GM12892 (cell line): ENCODE measurements at places on chromosomes 13 and 19.

- no peak for DNase-seq
These were observed 21.5 kb downstream of the URI1 start for GRCh38 chr19:29963576-29963975.

DNA sequence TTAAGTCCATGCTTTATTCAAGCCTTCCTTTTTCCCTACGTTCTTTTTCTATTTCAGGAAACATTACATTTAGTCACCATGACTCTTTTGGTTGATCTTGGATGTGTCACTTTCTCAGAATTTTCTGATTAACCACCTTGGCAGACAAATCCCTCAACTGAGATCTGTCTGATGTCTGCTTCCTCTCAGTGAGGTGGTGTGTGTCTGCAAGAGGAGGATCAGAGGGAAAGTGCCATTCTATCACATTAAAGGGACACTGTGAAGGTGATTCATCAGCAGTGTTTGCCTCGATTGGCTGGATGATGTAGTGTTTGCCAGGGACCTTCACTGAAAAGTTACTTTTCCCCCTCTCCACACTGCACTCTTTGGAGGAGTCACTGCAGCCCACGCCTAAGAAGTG, 3.0 kb upstream of the CCNP start:
- DNase-seq, result no peak

GRCh38 chr19:7211191-7211951, 82.8 kb downstream of the INSR start:
- no peak for DNase-seq

DNA sequence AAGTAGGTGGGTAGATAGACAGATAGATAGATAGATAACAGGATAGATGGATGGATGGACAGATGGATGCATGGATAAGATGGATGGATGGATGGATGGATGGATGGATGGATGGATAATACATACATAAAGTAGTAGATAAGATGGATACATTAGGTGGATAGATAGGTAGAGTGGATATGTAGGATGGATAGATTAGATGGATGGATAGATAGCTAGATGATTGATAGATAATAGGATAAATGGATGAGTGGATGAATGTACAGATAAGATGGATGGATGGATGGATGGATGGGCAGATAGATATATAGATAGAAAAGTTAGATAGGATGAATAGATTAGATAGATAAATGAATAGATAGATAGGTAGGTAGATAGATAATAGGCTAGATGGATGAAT, 2.1 kb downstream of the CYP4F3 start:
- no peak for DNase-seq

DNA sequence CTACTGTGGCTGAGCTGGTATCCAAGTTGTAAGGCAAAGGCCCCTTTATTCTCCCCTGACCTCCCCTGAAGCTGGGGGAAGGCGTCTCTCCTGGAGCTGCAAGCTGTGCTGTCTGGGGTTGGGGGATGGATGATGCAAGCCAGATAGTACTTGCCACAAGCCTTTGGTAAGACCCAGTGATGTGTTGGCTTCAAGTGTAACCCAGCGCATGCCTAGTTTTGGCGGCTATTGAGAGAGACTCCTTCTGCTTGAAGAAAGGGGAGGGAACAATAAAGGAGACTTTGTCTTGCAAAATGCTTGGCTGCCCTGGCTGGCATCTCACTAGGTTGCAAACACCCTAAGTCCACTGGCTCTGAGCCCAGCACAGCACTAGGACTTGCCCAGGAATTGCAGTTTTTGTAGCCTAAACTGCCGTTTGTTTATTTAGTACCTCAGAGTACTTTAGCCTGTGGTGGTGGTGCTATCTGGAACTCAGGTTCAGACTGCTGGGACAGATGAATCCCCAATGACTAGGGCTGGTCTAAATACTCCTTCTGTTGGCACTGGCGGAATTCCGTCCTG, 108.2 kb downstream of the TNFSF13B start:
- no peak for DNase-seq

DNA sequence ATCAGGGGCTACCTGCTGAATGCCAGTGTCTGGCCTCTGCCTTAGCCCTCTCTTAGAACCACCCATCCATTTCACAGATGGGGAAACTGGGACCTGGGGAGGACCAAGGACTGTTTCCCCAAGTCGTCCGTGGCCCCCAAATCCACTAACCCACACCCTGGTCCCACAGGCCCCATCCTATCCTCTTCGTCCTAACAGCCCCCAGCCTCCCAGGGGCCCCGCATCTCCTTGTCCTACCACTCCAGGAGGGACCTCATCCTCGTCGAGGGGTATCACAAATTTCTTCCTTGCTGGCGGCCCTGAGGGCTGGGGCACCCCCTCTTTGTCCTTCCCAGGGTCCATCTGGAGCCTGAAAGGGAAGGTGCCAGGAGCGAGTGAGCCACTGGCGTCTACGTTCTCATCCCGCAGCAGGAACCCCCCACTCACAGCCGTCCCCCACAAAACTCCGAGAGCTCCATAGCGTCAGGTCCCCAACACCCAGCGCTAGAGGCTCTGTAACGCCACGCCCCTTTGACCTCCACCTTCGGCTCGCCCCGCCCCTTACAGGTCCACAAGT, 606 bp downstream of the ERCC1 start:
- no peak for DNase-seq

DNA sequence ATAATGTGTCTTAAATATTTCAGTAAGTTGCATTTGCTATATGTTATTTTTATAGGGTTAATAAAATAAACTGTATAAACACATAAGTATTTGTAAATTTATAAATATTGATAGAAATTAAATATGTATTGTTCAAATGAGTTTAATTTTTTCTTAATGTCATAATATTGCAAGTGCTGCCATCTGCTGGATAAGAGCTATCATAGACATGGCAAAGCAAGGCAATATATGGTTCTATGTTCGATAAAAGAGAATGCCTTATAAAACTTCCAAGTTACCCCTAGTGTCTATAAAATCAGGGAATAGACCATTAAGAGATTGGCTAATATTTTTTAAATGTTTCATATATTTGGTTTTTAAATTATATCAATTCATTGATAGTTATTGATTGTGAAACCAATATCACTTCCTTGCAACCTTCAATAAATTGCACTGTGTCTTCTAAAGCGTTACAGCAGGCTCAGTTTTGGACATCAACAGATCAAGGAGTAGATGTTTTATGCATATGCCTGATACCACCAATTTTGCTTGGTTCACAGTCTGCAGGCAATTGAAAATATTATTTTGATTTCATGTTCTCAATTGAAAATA, 29.0 kb upstream of the SLITRK6 start:
- DNase-seq, result no peak

GRCh38 chr19:18501832-18502231, 20.0 kb downstream of the ELL start:
- no peak for DNase-seq

- no peak for DNase-seq
These were observed 3.4 kb upstream of the MCF2L start for GRCh38 chr13:112965573-112966115.

- no peak for DNase-seq
These were observed 1308.4 kb downstream of the SLITRK5 start for GRCh38 chr13:88979465-88980175.

DNA sequence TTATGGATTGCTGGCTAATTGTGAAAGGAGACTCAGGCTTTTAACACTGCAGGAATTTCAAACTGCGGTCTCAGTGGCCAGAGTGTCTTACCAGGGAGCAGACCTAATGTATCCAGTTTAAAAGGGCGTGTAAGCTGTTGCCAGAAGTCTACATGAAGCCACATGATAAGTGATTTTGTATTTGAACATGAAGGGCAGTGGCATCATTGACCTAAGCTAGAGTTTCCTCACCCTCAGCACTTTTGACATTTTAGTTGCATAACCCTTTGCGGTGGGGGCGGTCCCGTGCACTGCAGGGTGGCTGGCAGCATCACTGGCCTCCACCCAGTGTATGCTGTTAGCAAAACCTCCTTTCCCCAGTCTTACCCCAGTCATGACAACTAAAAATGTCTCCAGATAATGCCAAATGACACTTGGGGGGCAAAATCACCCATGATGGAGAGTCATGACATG, 23.7 kb upstream of the GPR18 start:
- DNase-seq, result no peak

GRCh38 chr13:113052206-113052605, 53.4 kb upstream of the F7 start:
- no peak for DNase-seq

GRCh38 chr13:65112531-65112941, 2117.6 kb downstream of the PCDH9 start:
- DNase-seq, result no peak

DNA sequence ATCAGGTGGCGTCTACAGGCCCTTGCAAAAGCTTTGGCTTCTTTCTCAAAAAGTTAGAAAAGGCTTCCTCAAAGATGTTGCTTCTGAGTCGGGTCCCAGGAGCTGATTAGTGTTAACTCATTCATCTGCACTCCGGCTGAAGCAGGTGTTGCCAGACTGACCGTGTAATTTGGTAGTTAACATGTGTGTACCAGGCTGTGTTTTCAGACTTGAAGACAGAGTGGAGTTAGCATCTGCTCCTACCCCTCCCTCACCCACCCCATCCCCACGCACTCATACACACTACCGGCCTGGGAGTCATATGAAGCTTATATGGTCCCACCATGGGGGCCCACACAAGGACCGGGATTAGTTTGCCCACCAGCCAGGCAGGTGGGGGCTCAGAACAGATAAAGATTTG, 111.5 kb downstream of the DNAJC15 start:
- DNase-seq, result no peak

- no peak for DNase-seq
These were observed at the start of gene MYO16 for GRCh38 chr13:108629181-108629752. Gene MYO16, plus strand, starts transcription at chr13:108629611. Its CDS starts 234 bp downstream, at chr13:108629845.

- DNase-seq, result no peak
These were observed 1.2 kb downstream of the SELENOW start for GRCh38 chr19:47779524-47780214.

GRCh38 chr19:20776083-20777076, at the start of gene ZNF66:
Gene ZNF66, plus strand, starts transcription at chr19:20776304. Its CDS starts 144 bp downstream, at chr19:20776448.
- DNase-seq, result peak; percentile 49

DNA sequence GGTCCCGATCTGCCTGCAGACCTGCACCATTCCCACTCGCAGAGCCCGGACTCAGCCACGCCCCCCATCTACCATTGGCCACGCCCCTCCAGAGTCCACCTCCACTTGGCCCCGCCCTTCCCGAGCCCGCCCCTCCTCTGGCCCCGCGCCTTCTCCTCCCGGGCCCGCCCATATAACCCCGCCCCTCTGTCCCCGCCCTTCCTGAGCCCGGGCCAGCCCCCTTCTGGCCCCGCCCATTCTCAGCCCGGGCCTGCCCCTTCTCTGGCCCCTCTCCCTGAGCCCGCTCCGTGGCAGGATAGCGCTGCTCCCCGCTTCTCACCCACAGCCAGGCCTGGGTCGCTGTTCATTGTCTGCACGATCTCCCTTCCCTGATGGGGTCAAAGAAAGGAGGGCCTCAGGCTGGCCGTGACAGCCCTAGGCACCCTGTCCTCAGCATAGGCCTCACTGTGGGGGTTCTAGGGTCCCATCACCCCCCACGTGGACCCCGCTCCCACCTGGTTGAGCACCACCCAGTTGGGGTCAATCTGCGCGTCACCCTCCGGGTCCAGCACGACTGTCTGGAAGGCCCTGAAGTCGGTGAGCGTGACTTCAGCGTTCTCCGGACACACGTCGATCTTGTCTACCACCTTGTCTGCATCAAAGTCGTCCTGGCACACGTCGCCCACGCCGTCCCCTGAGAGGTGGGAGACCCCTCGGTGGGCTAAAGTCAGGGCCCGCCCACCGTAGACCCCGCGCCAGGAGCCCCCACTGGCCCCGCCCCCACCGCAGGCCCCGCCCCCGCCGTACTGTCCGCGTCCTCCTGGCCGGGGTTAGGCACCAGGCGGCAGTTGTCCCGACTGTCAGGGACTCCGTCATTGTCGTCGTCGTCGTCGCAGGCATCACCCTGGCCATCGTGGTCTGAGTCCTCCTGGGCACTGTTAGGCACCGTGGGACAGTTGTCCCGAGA, 5.7 kb downstream of the COMP start:
- DNase-seq, result peak; percentile 93

GRCh38 chr19:54114340-54115108, 933 bp downstream of the TFPT start:
- no peak for DNase-seq

GRCh38 chr19:7460562-7460966, 28.3 kb downstream of the PEX11G start:
- DNase-seq, result no peak

- DNase-seq, result peak; percentile 97
These were observed 8.9 kb downstream of the ISYNA1 start for GRCh38 chr19:18428787-18429674.

- no peak for DNase-seq
These were observed 6.2 kb upstream of the PGLS start for GRCh38 chr19:17505223-17505622.

- DNase-seq, result no peak
These were observed 74.3 kb upstream of the FAM216B start for GRCh38 chr13:42707048-42707447.

GRCh38 chr19:46784262-46785053, 3.9 kb downstream of the SLC1A5 start:
- peak; percentile 82 for DNase-seq

- peak; percentile 6 for DNase-seq
These were observed 38.7 kb downstream of the ADGRE1 start for GRCh38 chr19:6925801-6926751.

GRCh38 chr13:80486402-80486801, 145.5 kb upstream of the SPRY2 start:
- no peak for DNase-seq

- no peak for DNase-seq
These were observed 144.4 kb downstream of the ZIC5 start for GRCh38 chr13:99827011-99827772.

GRCh38 chr13:25365720-25366235, 6.0 kb upstream of the ATP8A2 start:
- DNase-seq, result no peak

- peak; percentile 91 for DNase-seq
These were observed 5.0 kb upstream of the PTGER1 start for GRCh38 chr19:14479975-14480699.

DNA sequence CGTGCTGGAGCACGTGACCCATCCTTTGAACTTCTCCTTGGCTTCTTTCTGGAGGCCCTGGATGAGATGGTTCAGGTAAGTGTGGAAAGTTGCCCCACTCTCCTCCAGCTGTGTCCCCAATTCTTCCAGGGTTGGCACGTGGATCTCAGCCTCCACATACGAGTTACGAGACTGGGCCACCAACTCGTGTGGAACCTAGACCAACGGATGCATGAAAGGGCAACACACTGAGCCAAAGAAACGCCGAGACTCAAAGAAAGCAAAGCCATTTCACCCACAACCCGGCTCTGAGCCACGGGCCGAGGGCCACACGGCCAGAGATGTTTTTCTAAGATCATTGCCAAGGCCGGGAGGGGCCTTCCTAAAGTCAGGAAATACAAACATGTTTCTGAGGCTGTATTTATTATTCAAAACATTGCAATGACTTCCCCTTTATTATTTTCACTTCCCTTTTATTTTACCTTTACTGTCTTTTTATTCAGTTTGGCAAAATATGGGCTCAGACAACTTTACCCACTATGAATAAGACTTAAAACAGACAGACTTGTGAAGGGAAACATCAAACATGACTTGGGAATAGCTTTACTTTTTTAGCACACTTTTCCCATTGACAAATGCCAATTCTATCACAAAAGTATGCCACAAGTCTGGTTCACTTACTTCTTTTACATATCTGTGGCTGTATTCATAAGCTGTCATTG, 94.6 kb downstream of the KL start:
- no peak for DNase-seq

DNA sequence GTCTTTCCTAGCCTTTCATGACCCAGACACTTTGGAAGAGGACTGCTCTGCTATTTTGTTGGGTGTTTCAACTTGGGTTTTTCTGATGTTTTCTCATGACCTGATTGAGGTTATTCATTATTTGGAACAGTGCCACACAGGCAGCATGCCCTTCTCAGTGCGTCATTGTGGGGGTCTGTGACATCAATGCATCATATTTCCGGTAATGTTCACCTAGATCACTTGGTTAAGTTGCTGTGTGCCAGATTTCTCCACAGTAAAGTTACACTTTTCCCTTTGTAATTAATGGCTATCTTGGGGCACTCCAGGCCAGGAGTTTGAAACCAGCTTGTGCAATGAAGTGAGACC, 124.4 kb downstream of the SIPA1L3 start:
- no peak for DNase-seq
